Fibroblast of skin of back (primary cell): ENCODE measurements at places on chromosomes 3 and 15.

DNA sequence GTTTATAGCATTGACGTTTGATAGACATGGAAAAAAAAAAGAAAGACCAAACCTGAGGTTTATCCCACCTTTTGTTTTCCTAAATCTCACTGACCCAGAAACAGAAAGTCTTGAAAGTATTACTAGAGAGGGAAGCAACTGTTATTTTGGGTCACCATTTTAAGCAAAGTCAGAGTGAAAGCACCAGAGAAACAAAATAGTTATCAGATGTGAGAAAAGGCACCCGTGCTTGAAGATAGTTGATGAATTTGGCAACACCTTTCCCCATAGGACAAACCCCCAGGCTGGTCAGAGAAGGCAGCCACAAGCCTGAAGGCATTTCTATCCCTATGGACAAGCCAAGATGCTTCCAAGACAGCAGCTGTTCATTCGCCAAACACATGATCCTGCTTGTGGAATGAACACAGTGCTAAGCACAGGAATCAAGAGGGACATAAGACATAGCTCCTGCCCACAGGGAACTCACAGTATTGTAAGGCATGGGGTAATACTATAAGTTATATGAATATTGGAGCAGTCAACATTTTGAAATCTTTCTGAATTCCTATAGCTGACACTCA, 170.9 kb downstream of the ERC2 start:
- no peak for DNase-seq

DNA sequence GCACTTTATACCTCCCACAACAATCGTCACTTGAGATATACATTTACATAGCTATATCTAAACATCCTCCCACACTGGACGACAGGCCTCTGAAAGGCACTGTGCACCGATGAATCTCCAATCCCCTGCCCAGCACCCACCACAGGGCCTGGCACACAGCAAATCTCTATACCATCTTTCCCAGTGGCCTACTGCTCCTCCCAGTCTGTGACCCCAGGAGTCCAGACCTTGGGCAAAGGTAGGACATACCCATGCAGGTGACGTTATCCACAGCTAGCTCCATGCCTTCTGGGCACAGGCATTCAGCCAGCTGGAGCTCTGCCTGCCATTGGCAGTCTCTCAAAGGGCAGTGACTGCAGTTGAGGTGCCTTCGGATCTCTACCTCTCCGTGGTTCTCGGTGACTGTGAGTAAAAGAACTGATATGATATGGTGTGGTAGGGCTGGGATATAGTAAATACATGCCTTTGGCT, 5.8 kb downstream of the LTK start:
- no peak for DNase-seq

DNA sequence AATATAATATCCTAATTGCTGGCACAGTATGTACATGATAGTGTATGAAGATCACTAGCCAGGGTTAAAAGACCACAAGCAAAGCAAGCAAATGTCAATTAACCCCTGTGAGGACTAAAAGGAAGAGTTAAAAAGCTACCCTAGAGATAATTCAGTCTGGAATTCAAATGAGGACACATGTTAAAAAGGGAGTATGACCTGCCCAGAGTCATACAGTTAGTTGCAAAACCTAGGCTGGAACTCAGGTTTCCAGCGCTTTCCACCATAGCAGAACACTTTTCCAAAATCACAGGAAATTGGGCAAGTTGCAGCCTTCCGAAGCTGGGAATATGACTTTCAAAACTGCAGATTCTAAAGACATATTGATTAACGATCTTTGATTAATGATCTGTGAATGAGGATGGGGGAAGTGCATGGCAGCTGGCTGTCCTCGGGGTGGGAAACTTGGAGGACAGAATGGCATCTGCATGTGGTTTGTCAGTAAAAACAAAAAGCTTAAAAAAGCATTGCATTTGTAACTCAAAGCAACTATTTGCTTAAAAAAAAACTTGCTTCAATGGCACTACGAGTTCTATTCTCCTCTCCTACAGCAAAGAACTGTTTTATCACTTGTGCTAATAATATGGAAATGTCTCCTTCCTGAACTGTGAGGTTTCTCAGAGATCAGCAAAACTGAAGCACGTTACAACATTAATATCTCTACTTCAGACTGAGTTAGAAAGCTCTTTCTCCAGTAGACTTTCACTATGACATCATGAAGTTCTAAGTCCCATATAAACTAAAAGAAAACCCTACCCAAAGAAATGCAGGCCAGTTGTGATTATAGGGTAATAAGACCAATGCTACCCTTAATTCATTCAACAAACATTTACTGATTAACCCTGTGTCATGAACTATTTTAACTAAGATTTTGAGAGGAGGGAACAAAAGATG, 46.2 kb downstream of the IGSF11 start:
- DNase-seq, result no peak

DNA sequence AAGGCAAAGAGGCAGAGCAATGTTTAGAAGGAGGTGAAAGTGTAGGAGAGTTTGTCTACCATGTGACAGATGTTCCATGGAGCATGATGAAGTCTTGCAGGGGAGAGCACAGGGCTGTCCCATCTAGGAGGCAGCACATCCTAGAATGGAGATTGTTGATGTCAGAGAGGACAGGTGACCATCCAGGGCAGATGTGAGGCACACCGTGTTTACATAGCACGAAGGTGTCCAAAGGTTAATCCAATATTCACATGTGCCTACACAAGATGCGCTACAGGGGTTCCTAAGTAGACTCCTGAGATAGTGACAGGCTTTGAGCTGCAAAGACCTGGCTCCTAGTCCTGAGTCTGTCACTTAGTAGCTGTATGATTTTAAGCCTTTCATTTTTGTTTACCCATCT, 219.3 kb upstream of the SLCO3A1 start:
- no peak for DNase-seq

DNA sequence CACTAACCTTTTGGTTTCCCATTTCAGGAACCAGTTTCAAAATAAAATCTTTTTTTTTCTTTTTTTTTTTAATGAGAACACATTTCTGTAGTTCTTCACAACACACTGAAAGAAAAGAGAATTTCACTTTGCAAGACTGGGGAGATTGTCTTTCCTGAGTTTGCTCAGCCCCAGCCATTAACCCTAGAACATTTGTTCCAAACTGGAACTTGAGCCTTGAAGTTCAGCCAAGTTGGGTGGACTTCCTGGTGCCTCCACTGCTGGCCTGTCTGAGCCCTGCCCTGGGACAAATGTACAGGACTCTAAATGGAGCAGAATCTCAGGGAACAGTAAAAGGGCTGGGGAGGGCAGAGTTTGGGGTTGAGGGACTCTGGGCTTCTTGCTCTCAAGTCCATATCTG, 196.4 kb upstream of the LPP start:
- no peak for DNase-seq

GRCh38 chr3:16608816-16609215, 3.6 kb upstream of the DAZL start:
- peak; percentile 7 for DNase-seq
